ENCODE measurements at places on chromosomes 12 and 14. TPM values are rescaled to one million over a fixed set of nuclear protein-coding genes. Genes with fewer than 3 reads are reported as not detected.

- DNase-seq: no peak
Observed at GRCh38 chr12:128914908-128915563, 61.8 kb downstream of the GLT1D1 start.

DNA sequence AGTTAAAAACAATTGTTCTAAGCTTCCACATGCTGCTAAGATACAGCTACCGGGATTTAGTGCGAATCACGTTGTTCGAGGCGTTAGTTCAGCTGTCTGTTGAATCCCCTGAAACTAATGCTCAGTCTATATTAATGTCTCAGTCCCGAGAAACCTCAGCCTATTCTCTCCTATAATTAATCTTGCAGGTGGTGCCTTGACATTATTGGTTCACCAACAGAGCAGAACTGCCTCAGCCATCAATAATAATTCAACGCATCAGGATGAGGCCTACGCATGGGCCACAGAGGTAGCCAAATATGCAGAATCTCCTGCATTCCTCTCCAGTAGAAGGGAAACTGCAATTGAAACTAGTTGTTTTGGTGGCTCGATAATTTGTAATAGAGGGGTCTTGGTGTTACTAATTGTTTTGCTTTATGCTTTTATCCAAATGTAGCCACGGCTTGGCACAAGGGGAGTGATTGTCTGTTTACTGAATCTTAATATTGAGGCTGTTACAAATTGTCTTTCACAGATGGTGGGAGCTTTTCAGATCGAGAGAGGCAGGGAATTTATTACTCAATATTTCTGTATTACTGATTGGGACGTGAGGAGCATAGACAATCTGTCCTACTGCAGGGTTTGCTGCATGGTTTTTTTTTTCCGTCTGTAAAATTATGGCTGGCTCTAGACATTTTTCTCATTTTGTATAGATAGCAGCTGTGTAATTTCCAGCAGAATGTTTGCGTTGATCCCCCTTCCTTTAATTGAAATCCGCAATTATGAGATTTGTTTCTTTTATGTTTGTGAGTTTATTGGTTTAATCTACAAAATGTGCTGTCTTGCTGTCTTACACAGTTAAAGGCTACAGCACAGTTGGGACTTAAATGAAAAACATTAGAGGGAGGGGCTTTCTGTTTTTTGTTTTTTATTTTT, 1036.5 kb upstream of the NOVA1 start:
- no peak for DNase-seq

DNA sequence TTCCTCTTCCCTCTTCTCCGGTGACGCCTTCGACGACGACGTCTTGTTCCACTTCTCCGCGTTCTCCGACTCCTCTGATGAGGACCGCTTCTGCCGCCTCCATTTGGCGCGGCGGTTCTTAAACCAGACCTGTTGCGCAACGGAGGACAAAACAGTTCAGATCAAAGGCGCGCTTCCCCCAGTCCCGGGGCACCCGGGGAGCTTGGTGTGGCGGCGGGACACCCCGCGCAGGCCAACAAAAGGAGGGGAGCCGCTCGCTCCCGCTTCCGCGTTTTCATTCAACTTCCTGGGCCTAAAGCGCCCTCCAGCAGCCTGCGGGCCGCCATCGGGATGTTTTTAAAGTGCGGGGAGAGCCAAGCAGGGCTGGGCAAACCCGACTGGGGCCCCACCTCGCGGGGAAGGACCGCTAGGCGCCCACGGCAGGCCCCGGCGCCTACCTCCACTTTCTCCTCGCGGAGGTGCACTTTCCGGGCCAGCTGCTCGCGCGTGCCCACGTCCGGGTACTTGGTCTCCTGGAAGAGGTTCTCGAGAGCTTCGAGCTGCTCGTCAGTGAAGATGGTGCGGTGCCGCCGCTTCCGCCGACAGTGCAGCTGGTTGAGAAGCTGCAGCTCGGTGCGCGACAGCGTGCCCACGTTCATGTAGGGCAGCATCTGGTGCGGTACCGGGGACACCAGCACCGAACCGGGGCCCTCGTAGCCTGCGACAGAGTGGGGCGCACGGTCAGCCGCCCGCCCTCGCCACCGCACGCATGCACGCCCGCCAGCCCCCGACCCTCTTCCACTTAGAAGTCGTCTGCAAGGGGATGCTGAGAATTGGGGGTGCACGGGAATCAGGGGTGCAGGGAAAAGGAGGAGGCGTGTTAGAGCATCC, 1.2 kb downstream of the GSC start:
- DNase-seq: no peak

- DNase-seq: no peak
Observed at GRCh38 chr14:85024931-85025330, 505.0 kb upstream of the FLRT2 start.

DNA sequence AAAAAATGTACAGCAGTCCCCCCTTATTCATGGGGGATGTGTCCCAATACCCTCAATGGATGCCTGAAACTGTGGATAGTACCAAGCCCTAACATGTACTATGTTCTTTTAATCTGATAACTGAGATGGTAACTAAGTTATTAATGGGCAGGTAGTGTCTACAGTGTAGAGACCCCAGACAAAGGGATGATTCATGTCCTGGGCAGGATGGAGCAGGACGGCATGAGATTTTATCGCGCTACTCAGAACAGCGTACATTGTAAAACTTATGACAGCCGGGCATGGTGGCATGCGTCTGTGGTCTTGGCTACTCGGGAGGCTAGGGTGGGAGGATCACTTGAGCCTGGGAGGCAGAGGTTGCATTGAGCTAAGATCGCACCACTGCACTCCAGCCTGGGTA, 37.1 kb downstream of the KIAA0586 start:
- no peak for DNase-seq

GRCh38 chr12:43338848-43339526, 213.0 kb downstream of the ADAMTS20 start:
- DNase-seq: no peak

The KRT71 gene
- polyA plus RNA-seq: not detected

The HOXC13 gene
- polyA plus RNA-seq: not detected

The FGD6 gene
- polyA plus RNA-seq: 11.5 TPM

The ASCL1 gene
- polyA plus RNA-seq: 0.30 TPM

The CLIP1 gene
- 33.1 TPM for polyA plus RNA-seq
